Stimulated activated CD4-positive, alpha-beta T cell treated with anti-CD3 and anti-CD28 coated beads, Interleukin-4, amount 100 ng/mL, for 4 hours (primary cell): ENCODE measurements at places on chromosomes 4 and X.

DNA sequence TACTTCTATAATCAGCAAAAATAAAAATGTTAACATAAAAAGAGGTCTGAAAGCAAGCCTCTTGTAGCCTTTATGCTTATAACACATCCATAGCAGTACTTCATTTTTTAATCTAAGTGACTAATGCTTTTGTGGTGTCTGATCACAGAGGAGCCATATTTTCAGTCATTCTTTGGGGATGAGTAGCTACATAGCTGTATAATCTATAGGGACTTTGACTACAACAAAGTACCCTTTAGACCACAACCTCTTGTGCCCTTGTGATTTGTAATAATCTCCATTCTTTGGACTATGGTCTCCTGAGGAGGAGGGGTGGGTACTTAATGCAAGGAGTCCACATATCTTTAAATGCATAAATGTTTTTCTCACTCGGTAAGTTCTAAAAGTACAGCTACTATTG, 9.6 kb downstream of the DRP2 start:
- DNase-seq, result no peak

- no peak for DNase-seq
Observed at GRCh38 chr4:45453258-45453853, 670.5 kb downstream of the GABRG1 start.

DNA sequence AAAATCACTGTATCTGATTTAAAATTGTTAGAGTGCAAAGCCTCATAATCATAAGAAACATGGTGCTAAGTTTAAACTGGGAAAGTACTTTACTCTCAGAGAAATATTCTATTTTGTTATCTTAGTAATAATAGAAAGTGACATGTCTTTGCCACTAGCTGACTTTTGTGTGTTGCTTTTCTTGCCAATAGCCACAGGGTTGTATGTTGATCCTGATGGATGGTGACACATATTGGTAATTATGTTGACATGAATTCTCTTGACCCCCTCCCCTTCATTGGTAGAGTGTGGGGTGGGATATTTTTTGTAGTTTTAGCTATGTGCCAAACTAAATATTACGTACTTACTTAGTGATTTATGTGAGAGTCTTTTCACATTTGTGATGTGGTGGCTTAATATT, 103.1 kb upstream of the MAP9 start:
- DNase-seq, result no peak

GRCh38 chrX:13902406-13902805, 85.5 kb upstream of the GPM6B start:
- DNase-seq, result no peak
